ENCODE measurements at places on chromosomes 7 and 10. TPM values are rescaled to one million over a fixed set of nuclear protein-coding genes. Genes with fewer than 3 reads are reported as not detected.

DNA sequence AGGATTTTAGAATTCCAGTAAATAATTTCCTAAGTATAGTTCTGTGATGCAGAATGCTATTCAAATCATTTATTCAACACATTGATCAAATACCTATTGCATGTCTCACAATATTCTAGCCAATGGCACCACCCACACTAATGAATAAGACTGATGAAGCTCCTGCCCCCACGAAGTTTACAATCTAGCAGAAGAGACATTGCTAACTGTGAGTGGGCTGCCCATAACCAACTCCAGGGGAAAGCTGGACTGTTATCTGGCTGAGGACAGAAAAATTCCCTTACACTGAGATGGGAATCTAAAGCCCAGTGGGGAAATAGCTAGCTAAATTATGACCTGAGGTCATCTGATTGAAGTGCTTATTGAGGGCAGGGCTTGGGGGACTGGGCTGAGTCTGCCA, 128.8 kb upstream of the LYZL2 start:
- DNase-seq, result peak; percentile 74

DNA sequence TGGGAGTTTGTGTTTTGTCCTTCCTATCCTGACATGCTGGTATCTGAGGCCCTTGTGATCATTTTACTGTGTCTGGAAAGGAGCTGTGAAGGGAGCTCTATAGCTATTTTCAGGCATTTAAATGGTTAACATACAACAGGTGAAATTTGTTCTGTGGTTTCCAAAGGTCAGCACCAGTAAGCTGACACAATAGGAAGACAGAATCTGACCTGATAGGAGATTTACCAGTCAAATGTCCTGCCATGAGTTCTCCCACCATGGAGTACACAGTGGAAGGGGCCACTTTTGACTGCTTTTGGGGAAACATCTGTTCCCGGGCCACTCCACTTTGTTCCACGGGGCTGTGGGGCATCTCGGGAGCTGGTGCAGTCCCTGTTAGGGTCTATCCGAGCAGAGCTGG, 17.6 kb downstream of the FKBP6 start:
- no peak for DNase-seq

DNA sequence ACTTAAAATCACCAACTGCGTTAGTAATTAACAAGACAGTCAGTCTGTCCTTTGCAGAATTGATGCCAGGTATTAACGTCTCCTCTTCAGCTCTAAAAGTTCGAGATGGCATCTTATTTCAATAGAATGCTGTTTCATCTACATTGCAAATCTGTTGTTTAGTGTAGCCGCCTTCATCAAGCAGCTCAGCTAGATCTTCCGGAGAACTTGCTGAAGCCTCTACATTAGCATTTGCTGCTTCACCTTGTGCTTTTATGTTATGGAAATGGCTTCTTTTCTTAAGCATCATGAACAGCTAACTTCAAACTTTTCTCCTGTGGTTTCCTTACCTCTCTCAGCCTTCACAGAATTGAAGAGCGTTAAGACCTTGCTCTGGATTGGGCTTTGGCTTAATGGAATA, 95.5 kb upstream of the FAM20C start:
- DNase-seq, result no peak

- DNase-seq, result no peak
Observed at GRCh38 chr7:68432585-68432984, 1165.7 kb upstream of the AUTS2 start.

- no peak for DNase-seq
Observed at GRCh38 chr7:101804088-101804963, 13.1 kb upstream of the CUX1 start.

DNA sequence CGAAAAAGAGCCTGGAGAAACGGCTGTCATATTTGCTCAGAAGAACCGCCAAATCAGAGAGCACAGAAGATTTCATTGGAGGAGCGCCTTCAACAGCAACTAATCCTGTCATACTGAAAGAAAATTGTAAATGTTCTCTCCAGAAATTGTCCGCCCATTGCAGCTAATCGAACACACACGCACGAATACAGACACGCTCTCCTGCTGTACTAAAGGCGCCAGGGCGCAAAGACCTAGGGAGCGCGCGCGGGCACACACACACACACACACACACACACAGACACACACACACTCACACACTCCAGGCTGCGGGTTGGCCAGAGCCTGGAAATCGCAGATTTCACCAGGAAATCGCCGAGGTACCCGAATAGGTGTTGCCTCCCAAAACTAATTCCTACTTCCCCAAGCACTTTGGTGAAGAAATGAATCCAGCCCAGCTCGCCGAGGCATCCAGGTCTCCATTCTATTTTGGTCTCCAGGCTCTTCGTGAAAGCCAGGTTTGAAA, at the start of gene CHRM2:
CHRM2 (plus strand) TSS at position 157 of the 505 bp plus-strand sequence. CDS start 146,214 bp downstream, outside the sequence.
- peak; percentile 60 for DNase-seq

- peak; percentile 35 for DNase-seq
Observed at GRCh38 chr7:92621561-92622023, 31.4 kb upstream of the FAM133B start.

GRCh38 chr7:17986851-17987250, 40.8 kb downstream of the PRPS1L1 start:
- DNase-seq, result peak; percentile 95

- DNase-seq, result no peak
Observed at GRCh38 chr10:35135861-35136260, 9.2 kb downstream of the CREM start.

GRCh38 chr10:71581376-71581775, 138.2 kb downstream of the C10orf105 start:
- no peak for DNase-seq

DNA sequence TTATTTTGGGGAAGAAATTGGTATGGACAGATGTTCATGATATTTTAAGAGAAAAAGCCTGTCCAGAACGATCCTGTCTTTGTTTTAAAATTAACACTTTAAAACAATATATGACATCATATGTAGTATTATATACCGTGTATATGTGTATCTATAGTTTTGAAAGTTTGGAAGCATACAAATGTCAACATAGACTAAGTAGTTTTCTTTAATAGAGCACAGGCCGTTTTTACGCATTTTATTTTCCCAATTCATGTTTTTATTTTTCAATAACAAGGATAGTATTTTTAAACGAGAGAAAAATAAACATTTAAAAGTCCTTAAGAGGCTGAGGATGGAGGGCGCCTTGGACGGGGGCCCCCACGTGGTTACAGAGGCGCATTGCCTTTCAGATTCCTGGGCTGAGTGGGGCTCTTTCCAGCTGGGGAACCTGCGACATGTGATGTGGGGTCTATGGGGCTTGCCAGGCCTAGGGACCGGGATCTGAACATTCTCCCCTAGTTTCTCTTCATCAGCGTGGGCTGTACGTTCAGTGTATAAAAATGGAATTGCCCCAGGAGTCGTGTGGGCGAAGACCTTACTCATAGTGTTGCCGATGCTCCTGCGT, 127.8 kb upstream of the ZNF746 start:
- DNase-seq, result peak; percentile 50

DNA sequence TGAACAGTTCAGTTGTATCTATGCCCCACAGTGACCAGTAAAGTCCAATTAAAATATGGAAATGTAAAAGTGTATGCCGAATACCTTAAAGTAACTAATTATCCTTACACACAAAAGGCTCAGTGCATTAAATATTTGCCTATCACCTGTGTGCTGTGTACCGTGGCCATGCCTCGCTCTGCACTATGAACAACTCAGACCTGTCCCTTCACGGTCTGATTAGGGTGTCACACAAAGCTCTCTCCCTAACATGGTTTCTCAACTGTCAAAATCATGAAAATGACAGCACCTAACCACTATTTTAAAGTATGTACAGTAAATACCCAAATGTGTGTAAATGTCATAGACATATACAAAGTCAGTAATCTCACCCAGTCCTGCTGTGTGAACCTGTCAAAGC, 43.1 kb downstream of the STK17A start:
- DNase-seq, result no peak

DNA sequence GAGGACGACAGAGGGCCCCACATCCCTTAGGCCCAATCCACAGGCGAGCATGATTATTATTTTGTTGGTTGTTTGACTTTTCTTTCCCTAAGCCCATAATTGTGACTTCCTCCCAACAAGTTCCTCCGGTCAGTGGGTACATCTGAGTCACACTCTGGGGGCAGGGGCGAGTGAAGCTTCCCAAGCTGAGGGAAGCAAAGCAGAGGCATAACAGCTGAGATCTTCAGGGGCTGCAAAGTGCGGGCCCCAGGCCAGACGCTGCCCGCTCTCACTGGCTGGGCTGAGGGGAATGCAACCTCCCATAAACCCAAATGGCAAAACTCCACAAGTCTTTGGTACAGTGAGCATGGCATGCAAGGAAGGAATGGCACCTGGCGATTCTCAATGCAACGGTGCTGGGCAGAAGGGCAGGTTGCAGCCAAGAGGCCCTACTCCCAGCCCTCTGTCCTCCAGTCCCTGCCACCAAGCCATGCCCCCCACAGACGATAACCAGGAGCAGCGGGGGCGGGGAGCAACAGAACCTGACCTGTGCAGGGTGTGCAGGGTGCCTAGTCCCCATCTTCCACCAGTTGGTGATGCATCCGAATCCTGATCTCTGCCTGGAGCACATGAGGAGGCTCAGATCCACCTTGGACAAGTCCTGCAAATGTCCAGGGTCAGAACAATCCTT, 25.3 kb downstream of the TNS3 start:
- DNase-seq, result peak; percentile 64

DNA sequence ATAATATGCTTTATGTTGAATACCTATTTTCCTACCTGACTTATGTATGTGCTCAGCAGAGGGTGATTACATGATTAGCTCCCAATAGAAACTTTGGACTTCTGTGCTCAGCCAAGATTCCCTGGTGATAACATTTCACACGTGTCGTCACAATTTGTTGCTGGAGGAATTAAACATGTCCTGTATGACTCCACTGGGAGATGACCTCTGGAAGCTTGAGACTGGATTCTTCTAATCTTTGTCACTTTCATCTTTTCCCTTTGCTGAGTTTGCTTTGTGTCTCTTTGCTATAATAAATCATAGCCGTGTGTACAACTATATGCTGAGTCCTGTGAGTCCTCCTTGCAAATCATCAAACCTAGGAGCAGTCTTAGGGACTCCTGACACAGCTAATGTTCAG, 120.9 kb upstream of the LRRTM3 start:
- no peak for DNase-seq

DNA sequence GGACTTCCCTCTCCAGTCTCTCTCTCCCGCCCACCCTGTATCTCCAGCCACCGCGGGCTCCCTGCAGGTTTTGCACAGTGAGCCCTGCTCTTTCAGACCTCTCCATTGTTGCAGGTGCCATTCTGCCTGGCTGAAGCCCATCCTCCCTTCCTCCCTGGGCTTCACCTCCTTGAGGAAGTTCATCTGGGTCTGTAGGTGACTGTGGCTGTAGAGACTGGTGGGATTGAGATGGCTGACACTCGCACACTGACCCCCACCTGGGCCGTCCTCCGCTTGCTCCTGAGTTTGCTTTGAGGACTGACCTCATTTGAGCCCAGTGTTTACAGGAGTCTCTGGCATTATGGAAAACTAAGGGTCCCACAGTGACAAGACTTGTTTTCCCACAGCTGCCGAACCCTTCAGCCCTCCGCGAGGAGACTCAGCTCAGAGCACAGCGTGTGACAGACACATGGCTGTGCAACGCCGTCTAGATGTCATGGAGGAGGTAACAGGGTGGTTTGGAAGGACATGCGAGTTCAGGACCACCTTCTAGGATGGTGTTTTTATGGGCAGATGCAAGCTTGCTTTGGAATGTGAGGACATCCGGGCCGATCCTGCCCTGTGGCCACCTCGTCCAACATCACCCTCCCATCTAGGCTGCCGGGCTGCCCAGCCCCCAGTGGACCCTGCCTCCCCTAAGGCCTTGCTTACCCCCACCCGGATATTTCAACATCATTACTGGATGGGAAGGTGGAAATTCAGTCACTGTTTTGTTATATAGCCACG, 9.3 kb downstream of the PLAC9 start:
- DNase-seq, result no peak

- DNase-seq, result peak; percentile 58
Observed at GRCh38 chr7:28179120-28180030, 1.2 kb downstream of the JAZF1 start.

GRCh38 chr7:68787566-68787965, 810.7 kb upstream of the AUTS2 start:
- no peak for DNase-seq

DNA sequence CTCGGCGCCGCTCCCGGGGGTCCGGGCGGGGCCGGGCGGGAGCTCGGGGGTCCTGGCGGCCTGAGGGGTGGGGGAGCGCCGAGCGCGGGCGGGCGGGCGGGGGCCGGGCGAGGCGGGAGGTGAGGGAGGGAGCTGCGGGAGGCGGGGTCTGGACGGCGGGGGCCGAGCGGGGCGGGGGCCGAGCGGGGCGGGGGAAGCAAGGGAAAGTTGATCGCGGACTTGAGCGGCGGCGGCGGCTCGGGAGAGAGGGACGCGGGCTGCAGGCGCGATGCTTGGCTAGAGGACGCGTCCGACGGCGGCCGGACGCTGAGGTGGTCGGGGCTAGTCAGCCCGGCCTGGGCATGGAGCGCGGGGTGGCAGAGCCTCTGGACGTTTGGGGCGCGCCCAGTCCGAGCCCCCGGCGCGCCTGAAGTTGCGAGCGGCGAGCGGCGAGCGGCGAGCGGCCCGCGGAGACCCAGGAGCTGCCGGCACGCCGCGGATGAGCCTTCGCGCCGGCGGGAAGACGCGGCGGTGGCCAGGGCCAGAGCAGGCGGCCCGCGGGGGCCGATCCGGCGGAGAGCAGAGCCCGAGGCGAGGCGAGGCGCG, at the start of gene CDH23:
CDH23 (plus strand) TSS at position 210 of the 585 bp plus-strand sequence. CDS start 42,912 bp downstream, outside the sequence.
- peak; percentile 10 for DNase-seq

GRCh38 chr10:124175701-124176348, 82.4 kb upstream of the CHST15 start:
- DNase-seq, result no peak

DNA sequence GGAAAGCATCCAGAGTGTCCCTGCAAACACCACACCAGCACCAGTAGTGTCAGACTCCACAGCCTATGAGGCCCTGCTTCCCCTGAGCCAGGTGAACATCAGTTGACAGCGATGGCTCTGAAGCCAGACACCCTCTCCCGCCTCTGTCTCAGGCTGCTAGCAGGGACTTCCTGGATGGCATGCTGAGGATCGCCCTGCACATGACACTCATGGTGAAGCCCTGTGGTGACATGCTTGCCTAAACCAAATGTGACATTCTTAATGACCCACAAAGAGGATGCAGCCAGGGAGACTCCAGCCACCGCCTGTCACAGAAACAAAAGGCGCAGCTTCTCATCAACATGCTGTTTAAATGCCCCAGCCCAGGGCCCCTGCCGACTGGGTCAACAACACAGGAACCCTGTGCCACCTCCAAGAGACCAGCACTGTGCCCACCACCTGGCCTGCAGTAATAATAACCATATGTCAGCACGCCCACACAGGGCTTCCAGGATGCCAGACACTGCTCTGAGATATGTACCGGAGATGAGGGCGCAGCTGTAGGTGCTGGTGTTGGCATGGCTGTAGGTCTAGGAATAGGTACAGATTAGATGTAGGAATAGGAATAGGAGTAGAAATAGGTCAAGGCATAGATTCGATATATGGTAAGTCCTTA, 81.3 kb downstream of the GRID1 start:
- DNase-seq, result no peak

GRCh38 chr7:55296070-55296469, 69.1 kb upstream of the LANCL2 start:
- no peak for DNase-seq

GRCh38 chr10:60621018-60621417, 157.3 kb upstream of the CDK1 start:
- no peak for DNase-seq

The OR2A42 gene
- not detected for total RNA-seq

The CNTNAP2 gene
- total RNA-seq, result not detected

The ZNF804B gene
- total RNA-seq, result not detected

The ZNF438 gene
- 3.9 TPM for total RNA-seq

The AMPH gene
- total RNA-seq, result 3.6 TPM

The PLEKHS1 gene
- total RNA-seq, result not detected

The CNPY1 gene
- not detected for total RNA-seq

The ACSL5 gene
- total RNA-seq, result 1.7 TPM

The TMEM229A gene
- total RNA-seq, result not detected

The MSMB gene
- not detected for total RNA-seq

The ATRNL1 gene
- total RNA-seq, result 0.33 TPM
